ENCODE measurements at places on chromosomes 6 and 20.

- no peaks in the 10 kb centered on the region for H3K27me3 ChIP-seq
- H3K4me3 ChIP-seq = no peak overlapping the region
- H3K27ac ChIP-seq = no peak overlapping the region
- no peak for DNase-seq
- H3K4me1 ChIP-seq = peaks cover 6% of the 10 kb centered on the region
These were observed 6.3 kb upstream of the PARD6B start for GRCh38 chr20:50724851-50725723.

- no peak overlapping the region for H3K4me3 ChIP-seq
- no peaks in the 10 kb centered on the region for H3K36me3 ChIP-seq
- no peaks in the 10 kb centered on the region for H3K4me1 ChIP-seq
- DNase-seq = no peak
These were observed 475.2 kb downstream of the PREX1 start for GRCh38 chr20:48352628-48353027.

DNA sequence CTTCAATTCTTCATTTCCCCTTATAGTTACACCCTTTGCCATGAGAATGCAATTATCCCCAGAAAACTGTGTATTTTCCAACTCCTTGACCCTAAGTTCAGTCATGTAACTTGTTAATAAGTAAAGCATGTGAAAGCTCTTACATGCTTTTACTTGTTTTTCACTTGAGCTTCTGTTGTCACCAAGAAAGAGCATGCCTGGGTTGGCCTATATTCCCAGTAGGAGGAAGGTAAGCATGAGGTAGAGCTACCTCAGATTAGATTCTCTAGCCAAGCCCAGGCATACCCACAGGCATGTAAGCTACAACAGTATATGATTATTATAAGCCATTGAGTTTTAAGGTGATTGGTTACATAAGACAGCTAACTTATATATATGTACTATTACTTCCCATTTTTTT lies 101.7 kb upstream of the SMLR1 start:
- H3K27me3 ChIP-seq = no peaks in the 10 kb centered on the region
- no peak for DNase-seq
- H3K36me3 ChIP-seq = no peaks in the 10 kb centered on the region
- H3K27ac ChIP-seq = no peak overlapping the region
- H3K4me1 ChIP-seq = no peaks in the 10 kb centered on the region
- H3K4me3 ChIP-seq = no peak overlapping the region

DNA sequence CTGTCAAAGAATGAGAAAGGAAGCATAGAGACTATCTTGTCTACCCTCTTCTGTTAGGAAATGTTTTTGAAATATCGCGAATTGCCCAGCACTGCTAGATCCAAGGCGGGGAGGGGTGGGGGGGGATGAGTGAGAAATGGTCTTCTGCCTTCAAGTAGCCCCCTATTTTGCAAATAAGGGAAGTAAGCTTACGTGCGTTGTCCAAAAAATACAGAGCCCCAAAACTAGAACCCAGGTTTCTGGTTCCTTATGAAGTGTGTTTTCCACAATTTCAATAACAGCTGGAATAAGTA lies 923 bp upstream of the ILRUN start:
- peaks cover 24% of the 10 kb centered on the region for H3K4me1 ChIP-seq
- H3K27me3 ChIP-seq = no peaks in the 10 kb centered on the region
- H3K4me3 ChIP-seq = peak overlapping the region; percentile 88
- no peak for DNase-seq
- no peaks in the 10 kb centered on the region for H3K36me3 ChIP-seq
- peak overlapping the region; percentile 95 for H3K27ac ChIP-seq

GRCh38 chr6:134253681-134254080 lies 64.2 kb downstream of the SGK1 start:
- peaks cover 23% of the 10 kb centered on the region for H3K27me3 ChIP-seq
- DNase-seq = no peak
- H3K27ac ChIP-seq = no peak overlapping the region
- peaks cover 29% of the 10 kb centered on the region for H3K4me1 ChIP-seq
- no peaks in the 10 kb centered on the region for H3K36me3 ChIP-seq

- no peaks in the 10 kb centered on the region for H3K36me3 ChIP-seq
- H3K27ac ChIP-seq = no peak overlapping the region
- H3K4me1 ChIP-seq = no peaks in the 10 kb centered on the region
- no peak overlapping the region for H3K4me3 ChIP-seq
- no peaks in the 10 kb centered on the region for H3K27me3 ChIP-seq
- no peak for DNase-seq
These were observed 305.5 kb downstream of the FOXC1 start for GRCh38 chr6:1915226-1915625.

GRCh38 chr20:41655962-41656618 lies 37.9 kb upstream of the CHD6 start:
- no peak overlapping the region for H3K4me3 ChIP-seq
- H3K27me3 ChIP-seq = peaks cover 3% of the 10 kb centered on the region
- no peak for DNase-seq
- no peaks in the 10 kb centered on the region for H3K36me3 ChIP-seq
- no peak overlapping the region for H3K27ac ChIP-seq
- peaks cover 21% of the 10 kb centered on the region for H3K4me1 ChIP-seq

DNA sequence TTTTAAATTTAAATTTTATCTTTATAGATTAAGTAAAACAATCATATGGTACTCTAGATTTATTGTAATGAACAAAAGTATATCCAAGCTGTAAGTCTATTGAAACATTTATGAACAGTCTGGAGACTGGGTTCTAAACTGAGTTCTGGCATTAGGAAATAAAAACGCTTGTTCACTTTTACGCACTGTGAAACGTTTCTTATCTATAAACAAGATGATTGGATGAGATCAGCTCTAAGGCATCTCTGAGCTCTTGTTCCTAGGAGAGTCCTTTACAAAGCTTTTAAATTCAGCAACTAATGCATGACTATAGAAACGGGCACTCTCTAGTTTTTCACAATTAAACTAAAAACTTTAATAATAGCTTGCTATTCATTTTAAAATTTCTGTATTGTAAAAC lies 6.8 kb downstream of the HUS1B start:
- no peaks in the 10 kb centered on the region for H3K27me3 ChIP-seq
- H3K36me3 ChIP-seq = peaks cover 2% of the 10 kb centered on the region
- no peak overlapping the region for H3K27ac ChIP-seq

- no peak overlapping the region for H3K27ac ChIP-seq
- H3K36me3 ChIP-seq = no peaks in the 10 kb centered on the region
- no peak overlapping the region for H3K4me3 ChIP-seq
- H3K4me1 ChIP-seq = no peaks in the 10 kb centered on the region
These were observed 5.0 kb upstream of the HSPA12B start for GRCh38 chr20:3727401-3728021.

DNA sequence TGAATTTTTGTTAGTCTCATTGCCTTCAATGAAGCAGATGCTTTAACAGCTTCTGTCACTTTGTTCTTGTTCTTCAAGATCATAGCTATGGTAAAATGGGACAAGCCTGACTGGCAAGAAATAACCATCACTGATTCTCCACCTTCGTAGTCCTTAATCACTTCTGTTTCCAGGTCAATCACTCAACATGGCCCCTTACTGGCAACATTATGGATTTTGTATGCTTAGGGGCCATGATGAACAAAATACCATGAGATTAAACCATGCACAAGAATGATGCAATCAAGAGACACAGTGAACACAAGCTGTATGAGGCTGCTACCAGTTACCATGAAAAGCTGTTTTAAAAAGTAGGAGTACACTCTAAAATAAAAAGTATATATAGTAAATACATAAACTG lies 32.8 kb downstream of the ADNP start:
- no peak overlapping the region for H3K4me3 ChIP-seq
- peaks cover 25% of the 10 kb centered on the region for H3K36me3 ChIP-seq
- H3K27me3 ChIP-seq = no peaks in the 10 kb centered on the region
- peak overlapping the region; percentile 3 for H3K27ac ChIP-seq
- peaks cover 19% of the 10 kb centered on the region for H3K4me1 ChIP-seq

- DNase-seq = no peak
- no peak overlapping the region for H3K4me3 ChIP-seq
- no peaks in the 10 kb centered on the region for H3K27me3 ChIP-seq
- H3K36me3 ChIP-seq = no peaks in the 10 kb centered on the region
These were observed 39.5 kb upstream of the HDGFL1 start for GRCh38 chr6:22529866-22530265.

- H3K36me3 ChIP-seq = no peaks in the 10 kb centered on the region
- H3K27ac ChIP-seq = no peak overlapping the region
- DNase-seq = no peak
- no peak overlapping the region for H3K4me3 ChIP-seq
- peaks cover 15% of the 10 kb centered on the region for H3K4me1 ChIP-seq
- H3K27me3 ChIP-seq = no peaks in the 10 kb centered on the region
These were observed 87.9 kb downstream of the UNC5CL start for GRCh38 chr6:40950986-40951698.

- no peaks in the 10 kb centered on the region for H3K27me3 ChIP-seq
- no peak overlapping the region for H3K4me3 ChIP-seq
- peaks cover 12% of the 10 kb centered on the region for H3K4me1 ChIP-seq
These were observed 10.2 kb downstream of the WFDC3 start for GRCh38 chr20:45781391-45781931.

DNA sequence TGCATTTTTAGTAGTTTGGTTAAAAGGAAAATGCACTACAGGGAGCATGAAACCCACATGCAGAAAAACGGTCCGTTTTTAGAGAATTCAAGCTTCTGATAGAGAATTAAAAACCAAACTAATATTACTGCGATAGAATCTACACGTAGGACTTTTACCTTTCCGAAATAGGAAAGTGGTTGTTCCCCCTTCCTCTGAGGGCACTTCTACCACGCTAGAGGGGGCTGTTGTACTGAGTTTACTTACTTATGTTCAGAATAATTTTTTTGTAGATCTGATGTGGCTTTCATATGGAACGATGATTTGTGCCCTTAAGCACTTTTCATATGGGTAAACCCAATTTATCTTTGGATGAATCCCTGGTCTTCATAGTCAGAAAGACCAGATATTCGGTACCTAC lies 264.3 kb upstream of the PLN start:
- no peak overlapping the region for H3K4me3 ChIP-seq
- H3K27me3 ChIP-seq = no peaks in the 10 kb centered on the region
- H3K4me1 ChIP-seq = peaks cover 8% of the 10 kb centered on the region
- no peak overlapping the region for H3K27ac ChIP-seq
- no peaks in the 10 kb centered on the region for H3K36me3 ChIP-seq

- no peak for DNase-seq
- no peaks in the 10 kb centered on the region for H3K27me3 ChIP-seq
- peaks cover 3% of the 10 kb centered on the region for H3K4me1 ChIP-seq
- H3K27ac ChIP-seq = no peak overlapping the region
These were observed 580.7 kb downstream of the KIF16B start for GRCh38 chr20:15992564-15992963.

DNA sequence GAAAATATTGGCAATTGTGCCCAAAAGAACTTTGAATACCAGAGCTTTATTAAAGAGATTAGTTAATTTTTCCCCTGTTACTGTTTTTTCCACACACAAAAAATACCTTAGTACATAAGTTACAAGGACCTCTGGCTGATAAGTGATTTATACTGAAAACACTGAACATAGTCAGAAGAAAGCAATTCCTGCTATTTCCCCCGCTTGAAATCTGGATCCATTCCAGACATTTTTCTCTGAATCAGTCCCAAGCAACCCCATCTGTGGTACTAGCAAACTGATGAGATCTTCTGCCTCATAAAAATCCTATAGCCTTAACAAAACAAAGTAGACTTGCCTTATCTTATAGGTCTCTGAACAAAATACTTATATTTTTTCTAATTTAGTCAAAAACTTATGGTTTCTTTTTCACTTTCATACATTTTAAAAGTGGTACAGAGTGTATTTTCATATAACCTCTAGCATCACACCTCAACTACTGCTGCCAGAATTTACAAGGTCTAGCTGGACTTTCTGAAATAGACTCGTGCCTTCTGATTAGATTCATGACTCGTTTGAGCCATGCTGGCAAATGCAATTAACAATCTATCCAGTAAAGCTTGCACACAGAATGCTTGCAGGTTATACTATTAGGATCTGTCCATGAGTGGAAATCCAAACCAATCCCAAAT lies 111.9 kb downstream of the TBX18 start:
- no peak for DNase-seq
- no peak overlapping the region for H3K4me3 ChIP-seq
- H3K4me1 ChIP-seq = no peaks in the 10 kb centered on the region
- no peaks in the 10 kb centered on the region for H3K27me3 ChIP-seq
- no peak overlapping the region for H3K27ac ChIP-seq

- H3K4me3 ChIP-seq = no peak overlapping the region
- DNase-seq = no peak
- no peak overlapping the region for H3K27ac ChIP-seq
- H3K4me1 ChIP-seq = peaks cover 16% of the 10 kb centered on the region
- H3K27me3 ChIP-seq = no peaks in the 10 kb centered on the region
- H3K36me3 ChIP-seq = no peaks in the 10 kb centered on the region
These were observed 576.6 kb upstream of the FLRT3 start for GRCh38 chr20:14913896-14914620.

DNA sequence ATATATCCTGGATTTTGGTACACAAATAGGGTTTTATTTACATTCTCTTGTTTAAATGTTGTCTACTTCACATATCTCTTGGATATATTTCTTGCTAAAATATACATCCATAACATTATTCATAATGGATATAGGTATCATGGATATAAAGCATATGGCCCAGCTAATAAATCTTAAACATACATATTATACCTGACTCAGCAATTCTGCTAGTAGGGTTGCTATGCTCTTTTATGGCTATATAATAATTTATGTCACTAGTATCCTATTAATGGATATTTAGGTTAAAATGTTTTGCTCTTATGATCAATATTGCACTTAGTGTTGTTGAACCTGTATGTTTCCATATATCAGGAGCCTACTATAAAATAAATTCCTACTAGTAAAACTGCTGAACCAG lies 375.5 kb downstream of the LMBRD1 start:
- H3K36me3 ChIP-seq = no peaks in the 10 kb centered on the region
- no peaks in the 10 kb centered on the region for H3K27me3 ChIP-seq
- no peak overlapping the region for H3K4me3 ChIP-seq
- peaks cover 9% of the 10 kb centered on the region for H3K4me1 ChIP-seq

DNA sequence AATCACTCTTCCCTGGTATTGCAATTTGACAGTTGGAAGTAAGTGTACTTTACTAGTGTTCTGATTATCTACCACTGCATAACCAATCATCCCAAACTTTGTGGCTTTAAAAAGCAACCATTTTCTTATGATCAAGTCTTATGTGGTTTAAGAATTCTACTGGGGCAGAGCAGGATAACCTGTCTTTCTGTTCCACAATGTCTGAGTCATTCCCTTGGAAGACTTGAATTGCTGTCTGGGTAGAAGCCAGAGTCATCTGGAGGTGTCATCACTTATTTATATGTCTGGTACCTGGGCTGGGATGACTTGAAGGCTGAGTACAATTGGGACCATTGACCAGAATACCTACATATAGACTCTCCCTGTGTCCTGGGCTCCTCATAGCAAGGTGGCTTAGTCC lies 644.3 kb downstream of the HDGFL1 start:
- H3K4me3 ChIP-seq = no peak overlapping the region
- no peaks in the 10 kb centered on the region for H3K27me3 ChIP-seq

DNA sequence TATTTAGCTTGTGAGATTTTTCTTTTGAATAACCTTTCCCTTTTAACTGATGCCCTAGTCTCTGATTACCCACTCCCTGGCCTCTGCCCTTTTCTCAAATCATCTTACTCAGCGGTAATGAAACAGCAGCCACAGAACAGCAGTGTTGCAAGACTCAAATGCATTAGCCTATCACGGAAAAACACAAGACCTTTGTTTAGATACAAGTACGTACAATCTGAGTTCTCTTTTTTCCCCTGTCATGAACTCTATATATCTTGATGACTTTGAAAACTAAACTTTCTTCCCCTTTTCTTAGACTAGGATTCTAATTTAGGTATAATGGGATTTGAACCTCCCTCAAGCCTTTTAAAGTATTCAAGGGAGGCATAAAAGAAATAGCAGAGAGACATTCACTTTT lies 1034.9 kb downstream of the EYS start:
- H3K4me1 ChIP-seq = no peaks in the 10 kb centered on the region
- H3K36me3 ChIP-seq = no peaks in the 10 kb centered on the region
- no peak overlapping the region for H3K4me3 ChIP-seq
- no peaks in the 10 kb centered on the region for H3K27me3 ChIP-seq

Measured in progenitor cell of endocrine pancreas (in vitro differentiated cells).